CD4-positive, alpha-beta T cell treated with Interleukin-12 subunit alpha and Interleukin-12 subunit beta, for 1 hour (primary cell): ENCODE measurements at places on chromosomes 11 and 22.

DNA sequence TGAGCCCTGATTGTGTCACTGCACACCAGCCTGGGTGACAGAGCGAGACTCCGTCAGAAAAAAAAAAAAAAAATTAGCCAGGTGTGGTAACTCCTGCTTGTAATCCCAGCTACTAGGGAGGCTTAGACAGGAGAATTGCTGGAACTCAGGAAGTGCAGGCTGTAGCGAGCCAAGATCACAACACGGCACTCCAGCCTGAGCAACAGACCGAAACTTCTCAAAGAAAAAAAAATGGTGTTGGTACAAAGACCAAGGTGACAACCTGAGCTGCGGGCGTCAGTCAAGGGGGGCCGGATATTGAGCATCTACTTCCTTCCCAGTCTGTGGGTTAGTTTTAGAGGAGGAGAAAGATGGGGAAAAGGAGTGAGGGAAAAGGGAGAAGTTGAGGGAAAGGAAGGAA is 48.5 kb upstream of the HSPA8 start:
- peak; percentile 6 for DNase-seq

DNA sequence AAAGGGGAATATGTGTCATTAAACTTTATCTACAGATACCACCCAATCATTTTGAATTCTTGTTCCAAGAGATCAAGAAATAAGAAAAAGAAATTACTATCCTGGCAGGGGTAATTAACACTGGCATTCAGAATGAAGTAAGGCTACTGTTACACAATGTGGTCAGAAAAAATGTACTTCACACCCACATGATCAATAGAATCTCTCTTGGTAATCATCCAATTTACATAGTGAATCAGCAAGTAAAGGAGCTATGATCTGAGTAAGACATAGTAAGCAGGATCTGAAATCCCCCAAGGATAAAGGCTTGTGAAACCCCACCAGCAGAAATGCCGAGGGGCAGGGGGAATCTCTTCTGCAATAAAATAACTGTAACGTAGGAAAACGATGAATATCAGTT is 466.5 kb downstream of the FAM181B start:
- DNase-seq, result no peak

DNA sequence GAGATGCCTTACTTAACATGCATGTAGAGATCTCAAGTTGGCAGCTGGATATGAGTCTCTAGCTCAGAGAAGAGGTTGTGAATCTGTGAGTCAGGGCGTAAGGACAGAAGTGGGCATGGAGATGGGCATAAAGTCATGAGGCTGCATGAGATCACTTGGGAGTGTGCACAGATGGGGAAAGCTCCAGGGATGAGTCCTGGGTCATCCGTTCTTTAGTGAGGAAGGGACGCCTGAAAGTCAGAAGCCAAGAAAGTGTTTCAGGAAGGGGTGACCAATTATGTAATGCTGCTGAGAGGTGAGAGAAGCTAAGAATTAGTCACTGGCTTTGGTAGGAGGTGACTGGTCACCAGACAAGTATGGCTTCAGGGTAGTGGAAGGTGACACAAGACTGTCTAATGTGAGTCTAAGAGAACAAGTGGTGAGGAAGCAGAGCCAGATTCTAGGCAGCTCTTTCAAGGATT is 6.7 kb downstream of the ACP2 start:
- DNase-seq, result no peak

DNA sequence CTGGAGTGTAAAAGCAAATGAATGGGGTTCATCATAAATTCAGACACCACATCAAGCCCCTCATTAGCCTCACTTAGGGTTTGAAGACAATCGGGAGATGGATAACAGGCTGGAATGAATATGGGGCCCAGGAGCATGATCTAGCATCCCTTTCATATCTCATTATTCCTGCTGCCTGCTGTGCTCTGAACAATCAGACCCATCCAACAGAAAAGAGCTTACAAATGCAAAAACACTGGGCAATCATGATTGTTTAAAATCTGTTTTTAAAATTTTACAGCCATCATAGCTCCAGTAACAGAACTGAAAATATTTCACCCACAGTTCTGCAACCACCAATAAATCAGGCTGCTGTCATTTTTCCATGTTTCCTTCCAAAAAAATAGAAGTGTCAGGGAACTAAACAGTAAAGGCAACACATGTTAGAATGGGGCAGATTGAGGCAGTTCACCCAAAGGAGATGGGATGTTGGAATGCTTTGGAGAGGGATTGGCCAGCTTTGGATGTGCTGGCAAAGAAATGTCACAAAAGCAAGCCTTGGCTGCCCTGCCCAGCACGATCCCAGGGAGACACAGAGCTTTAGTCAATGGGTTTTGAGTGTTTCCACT is 47.8 kb upstream of the BMAL1 start:
- no peak for DNase-seq

DNA sequence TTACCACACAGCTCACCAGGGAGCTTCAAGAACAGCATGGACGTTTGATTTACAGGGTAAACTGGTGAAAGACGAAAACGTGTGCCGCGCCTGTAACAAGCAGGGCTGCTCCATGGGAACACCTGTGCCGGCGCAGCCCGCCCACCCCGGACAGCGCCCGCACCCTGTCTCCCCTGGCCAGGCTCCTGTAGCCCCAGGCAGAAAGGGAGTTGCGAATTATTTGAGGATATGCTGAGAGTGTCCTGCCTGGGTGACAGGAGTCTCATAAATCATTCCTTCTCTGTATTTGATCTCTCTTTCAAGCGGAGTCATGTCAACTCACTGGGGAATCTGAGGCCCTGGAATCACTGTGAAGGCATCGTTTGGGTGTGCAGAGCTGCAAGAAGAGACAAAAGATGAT is 804.3 kb downstream of the OPCML start:
- no peak for DNase-seq

GRCh38 chr11:103709371-103709770 is 327.1 kb upstream of the DDI1 start:
- DNase-seq, result no peak
